ENCODE measurements at places on chromosomes 1 and 21.

DNA sequence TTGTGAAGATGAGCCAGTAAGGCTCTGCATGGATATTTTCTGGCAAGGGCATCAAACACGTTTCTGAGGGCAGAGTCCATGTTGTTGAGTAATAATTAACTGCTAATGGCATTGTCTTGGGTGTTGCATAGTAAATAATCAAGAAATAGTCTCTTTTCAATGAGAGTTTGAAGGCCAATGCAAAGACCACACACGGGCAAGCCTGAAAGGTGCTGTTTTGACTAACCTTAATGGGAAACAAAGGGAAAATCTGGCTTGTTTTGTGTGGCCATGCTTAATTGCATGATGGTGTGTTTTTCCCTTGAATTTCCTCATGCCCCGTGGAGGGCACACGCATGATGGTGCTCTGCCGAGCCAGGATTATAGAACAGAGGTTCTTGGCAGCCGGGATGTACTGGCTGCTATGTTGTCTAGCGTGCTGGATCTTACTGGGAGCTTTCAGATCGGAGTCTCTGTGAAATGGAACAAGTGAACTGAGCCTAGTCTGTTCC, 127.6 kb downstream of the NOS1AP start:
- DNase-seq, result no peak

DNA sequence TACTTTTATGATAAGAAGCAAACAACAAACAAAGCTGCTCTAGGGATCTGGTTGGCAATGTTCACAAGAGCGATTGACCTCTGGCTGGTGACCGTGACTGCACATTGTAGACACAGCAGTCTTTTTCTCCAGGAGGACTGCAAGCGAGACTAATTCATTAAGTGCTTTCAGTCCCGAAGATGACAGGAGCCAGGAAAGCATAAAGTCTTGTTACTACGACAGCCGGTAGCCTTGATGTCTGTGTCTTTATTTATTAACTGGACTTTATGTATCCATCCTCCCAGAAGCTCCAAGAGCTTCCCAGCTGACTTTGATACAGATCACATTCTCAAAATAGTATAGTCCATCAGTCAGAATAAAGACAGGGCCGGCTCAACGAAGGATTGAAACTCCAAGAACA, 18.2 kb downstream of the FAM163A start:
- no peak for DNase-seq

GRCh38 chr1:9749361-9749760, 74.4 kb downstream of the CLSTN1 start:
- no peak for DNase-seq

DNA sequence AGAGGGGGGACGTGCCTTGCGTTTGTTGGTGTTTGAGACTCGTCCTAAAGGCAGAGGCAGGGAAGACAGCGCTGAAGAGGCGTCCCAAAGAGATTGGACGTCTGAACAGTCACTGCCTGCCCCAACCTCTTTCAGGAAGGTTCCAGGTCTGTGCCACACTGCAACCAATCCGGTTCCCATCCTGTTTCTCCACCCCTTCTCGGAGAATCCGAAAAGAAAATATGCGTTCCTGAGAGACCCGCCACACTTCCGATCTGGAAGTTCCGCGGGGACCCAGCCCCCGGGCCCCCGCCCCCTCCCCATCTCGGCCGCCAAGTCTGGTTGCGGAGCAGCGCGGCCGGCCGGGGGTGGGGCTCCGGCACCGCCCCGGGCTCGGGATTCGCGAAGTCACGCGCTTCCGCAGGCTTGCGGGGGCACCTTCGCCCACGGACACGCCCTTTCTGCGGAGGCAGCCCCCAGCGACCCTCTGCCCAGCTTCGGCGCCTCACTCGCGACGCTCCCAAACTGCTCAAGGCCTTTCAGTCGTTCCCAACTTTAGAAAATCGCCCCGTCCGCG, 124.5 kb upstream of the DPYD start:
- DNase-seq, result no peak

DNA sequence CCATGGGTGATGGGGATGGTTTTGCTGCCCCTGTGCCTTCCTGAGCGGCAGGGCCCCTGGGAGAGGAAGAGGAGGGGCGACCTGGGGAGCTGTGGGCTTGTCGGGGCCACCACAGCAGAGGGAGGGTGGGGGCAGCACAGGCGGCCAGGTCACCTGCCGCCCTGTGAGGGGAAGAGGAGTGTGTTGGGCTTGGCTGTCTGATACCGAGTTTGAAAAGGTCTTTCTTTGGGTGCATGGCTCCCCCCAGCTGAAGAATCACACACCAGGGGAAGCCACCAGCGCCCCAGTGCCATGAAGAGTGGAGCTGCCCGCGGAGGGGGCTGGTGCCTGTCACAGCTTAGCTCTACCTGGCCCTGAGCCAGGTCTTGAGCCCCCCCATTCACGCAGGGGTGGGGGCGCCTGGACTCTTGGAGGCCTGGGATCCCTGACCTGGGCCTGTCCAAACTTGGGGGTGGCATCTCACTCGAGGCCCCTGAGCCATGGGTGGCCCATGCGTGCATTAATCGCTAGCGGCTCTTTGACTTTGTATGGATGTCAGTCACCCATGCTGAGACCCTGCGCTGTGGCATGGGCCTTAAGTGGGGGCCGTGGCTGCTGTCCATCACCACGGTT, 26.4 kb downstream of the CSTB start:
- no peak for DNase-seq

DNA sequence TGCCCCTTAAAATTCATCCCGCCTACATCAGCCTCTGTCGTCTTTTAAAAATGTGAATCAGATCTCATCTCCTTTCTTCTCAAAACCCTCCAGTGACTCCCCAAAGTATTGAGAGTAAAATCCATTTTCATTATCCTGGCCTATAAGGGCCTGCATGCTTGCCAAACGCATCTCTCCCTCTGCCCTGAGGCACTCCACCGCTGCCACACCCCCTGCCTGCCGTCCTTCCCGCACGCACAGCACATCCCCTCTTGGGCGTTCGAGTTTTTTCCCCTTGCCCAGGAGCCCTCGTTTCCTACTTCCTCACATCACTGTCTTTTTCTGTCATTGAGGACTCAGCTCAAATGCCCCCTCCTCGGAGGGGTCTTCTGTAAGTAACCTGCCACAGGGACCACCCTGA, 53.3 kb upstream of the MTR start:
- DNase-seq, result no peak

DNA sequence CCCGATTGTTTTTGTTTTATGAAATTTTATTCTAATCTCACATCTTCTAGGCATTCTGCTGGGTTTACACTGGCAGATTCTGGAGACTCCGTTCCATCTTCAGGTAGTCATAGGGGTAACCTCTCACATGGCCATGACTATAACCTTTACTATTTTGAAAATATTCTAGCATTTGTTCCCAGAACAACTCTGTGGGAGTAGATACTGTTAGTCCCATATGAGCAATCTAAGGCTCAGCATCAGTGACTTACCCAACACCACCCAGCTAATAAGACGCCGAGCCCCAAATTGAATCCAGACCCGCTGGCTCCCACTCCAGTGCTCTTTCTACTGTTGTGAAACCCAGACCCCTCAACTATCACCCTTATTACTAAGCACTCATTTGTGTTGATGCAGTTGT, 9.8 kb downstream of the ADAMTS4 start:
- no peak for DNase-seq

- DNase-seq, result no peak
Observed at GRCh38 chr1:78092643-78093042, 46.9 kb downstream of the GIPC2 start.

- no peak for DNase-seq
Observed at GRCh38 chr1:36982709-36983108, 51.6 kb downstream of the GRIK3 start.

DNA sequence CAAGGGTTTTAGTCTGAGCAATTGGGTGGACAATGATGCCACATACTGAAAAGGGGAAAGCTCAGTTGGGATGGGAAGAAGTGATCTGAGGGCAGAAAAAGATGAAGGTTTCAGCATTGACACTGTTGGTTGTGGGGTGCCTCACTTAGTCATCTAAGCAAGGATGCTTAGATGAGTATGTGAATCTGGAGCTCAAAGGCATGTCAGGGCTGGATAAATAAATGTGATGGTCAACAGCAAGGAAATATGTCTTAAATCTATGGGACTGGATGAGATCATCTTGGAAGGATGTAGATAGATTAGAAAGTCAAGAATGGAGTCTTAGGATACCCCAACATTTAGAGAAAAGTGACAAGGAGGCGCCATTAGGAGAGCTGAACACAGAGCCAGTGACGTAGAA, 114.6 kb downstream of the ZBTB18 start:
- DNase-seq, result no peak

- DNase-seq, result no peak
Observed at GRCh38 chr1:162021124-162021523, 2.5 kb downstream of the OLFML2B start.

GRCh38 chr1:247286134-247286670, 30.3 kb downstream of the VN1R5 start:
- no peak for DNase-seq

- DNase-seq, result no peak
Observed at GRCh38 chr1:32761253-32761877, 55.8 kb downstream of the YARS1 start.

DNA sequence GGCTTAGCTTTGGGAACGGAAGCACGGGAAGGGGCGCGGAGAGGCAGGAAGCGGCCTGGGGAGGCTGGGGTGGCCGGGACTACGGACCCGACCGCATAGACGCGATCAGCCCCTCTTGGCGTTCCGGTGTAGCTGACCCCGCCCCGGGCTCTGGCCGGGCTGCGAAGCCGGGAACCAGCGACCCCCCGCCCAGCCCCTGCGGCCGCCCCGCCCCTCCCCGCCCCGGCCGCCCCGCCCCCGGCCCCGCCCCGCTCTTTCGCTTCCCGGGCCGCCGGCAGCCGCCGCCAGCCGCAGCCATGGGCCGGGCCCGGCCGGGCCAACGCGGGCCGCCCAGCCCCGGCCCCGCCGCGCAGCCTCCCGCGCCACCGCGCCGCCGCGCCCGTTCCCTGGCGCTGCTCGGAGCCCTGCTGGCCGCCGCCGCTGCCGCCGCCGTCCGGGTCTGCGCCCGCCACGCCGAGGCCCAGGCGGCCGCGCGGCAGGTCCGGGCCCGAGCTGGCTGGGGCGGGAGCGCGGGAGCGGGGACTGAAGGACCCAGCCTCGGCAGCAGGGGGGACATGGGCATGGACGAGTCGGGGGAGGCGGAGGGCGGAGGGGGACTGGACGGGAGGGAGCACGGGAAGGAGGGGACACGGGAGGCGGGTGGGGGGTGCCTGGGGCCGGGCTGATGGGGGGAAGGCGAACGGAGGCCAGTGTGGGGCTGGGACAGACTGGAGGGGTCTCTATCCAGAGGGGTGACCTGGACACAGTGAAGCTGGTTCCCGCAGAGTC, at the start of gene SELENON:
Gene SELENON (plus strand): TSS at position 259 of the 768 bp plus-strand sequence. CDS start 38 bp downstream, at position 297.
- no peak for DNase-seq

DNA sequence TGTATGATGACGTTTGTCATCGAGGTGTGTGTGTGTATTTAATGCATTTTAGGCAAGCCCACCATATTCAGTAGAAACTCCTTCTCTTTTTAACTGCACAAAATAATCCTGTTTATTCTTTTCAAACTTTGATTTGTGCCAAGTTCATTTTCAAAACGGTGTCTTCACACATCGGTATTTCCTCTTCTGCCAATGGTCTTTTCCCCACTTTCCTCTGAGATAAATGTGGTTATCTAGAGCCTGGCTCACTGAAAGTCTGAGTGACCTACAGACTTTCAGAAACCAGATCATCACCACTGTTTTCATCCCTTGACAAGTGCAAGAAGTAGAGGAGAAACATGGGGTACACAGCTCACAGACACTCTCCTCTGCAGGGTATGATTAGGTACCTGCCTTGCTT, 69.4 kb downstream of the GPATCH2 start:
- no peak for DNase-seq

DNA sequence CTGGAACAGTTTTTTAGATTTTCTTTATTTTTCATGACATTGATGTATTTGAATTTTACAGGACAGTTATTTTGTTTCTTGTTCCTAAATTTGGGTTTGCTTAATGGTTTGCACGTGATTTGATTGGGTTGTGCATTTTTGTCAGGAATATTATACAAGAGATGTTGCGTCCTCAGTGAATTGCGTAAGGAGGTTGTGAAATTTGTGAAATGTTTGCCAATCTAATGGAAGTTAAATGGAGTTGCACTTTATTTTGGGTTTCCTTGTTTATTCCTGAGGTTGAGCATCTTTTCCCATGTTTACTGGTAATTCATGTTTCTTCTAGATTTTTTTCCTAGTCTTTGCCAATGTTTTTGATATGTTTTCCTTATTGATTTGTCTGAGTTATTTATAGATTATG, 19.9 kb downstream of the ZNF648 start:
- no peak for DNase-seq

GRCh38 chr1:239428120-239428710, 41.8 kb downstream of the CHRM3 start:
- no peak for DNase-seq

DNA sequence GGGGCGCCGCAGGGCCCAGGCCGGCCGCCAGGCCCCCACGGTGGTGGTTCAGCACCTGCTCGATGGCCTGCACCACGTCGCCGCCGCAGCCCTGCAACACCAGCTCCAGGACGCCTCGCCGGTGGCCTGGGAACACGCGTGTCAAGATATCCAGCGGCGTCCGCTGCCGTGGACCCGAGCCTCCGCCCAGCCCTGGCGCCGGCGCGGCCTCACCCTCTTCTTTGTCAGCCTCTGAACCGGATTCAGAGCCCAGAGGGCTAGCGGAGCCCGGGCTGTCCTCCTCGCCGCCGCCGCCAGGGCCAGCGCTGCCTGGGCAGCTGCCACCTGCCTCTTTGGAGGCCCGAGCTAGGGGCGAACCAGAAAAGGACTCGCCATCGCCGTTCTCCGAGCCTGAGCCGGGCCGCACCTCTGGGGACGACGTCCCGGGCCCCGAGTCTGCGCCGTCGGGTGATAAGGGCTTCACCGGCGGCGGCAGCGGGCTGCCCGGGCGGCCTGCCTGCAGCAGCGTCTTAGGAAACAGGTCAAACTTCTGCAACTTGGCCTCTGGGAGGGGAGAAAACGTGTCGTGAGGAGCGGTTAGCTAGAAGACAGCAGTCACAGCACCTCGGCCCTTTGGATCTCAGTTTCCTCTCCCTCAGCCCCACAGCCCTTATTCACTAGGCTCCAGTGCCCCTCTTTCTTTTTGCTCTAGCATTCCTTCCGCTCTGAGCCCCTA, 3.9 kb downstream of the DMRTA2 start:
- DNase-seq, result no peak

- no peak for DNase-seq
Observed at GRCh38 chr1:55400508-55400907, 185.3 kb upstream of the USP24 start.

DNA sequence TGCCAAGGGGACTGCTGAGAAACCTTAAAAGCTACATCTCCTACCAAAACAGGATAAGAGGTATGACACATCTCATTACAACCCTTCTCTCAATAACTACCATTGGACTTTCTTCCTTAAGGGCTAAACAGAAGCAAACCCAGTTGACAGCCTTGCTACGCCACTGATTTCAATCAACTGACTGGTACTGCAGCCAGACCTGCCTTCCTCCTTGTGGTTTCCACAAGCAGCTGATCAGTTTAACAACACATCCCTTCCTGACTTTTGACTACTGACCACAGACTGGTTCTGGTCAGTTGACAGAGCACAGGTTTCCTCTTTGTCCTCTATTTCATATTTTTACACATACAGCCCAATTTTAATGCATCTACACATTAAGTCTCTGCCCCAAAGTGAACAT, 108.8 kb downstream of the ADAMTS1 start:
- DNase-seq, result no peak

GRCh38 chr21:15001113-15001512, 63.7 kb downstream of the NRIP1 start:
- no peak for DNase-seq
